ENCODE measurements at places on chromosomes 11 and 22.

- no peak for DNase-seq
These were observed 70.4 kb downstream of the FBXO7 start for GRCh38 chr22:32544953-32545558.

- DNase-seq, result no peak
These were observed 49.7 kb upstream of the PRODH start for GRCh38 chr22:18985780-18986179.

GRCh38 chr22:22578702-22579424, 19.8 kb upstream of the PRAME start:
- DNase-seq, result no peak

- DNase-seq, result no peak
These were observed 5.4 kb downstream of the SMCO4 start for GRCh38 chr11:93537767-93538261.

- DNase-seq, result no peak
These were observed 17.7 kb downstream of the OR8D1 start for GRCh38 chr11:124296016-124296415.

GRCh38 chr22:23548501-23549197, 31.4 kb downstream of the IGLL1 start:
- DNase-seq, result no peak

DNA sequence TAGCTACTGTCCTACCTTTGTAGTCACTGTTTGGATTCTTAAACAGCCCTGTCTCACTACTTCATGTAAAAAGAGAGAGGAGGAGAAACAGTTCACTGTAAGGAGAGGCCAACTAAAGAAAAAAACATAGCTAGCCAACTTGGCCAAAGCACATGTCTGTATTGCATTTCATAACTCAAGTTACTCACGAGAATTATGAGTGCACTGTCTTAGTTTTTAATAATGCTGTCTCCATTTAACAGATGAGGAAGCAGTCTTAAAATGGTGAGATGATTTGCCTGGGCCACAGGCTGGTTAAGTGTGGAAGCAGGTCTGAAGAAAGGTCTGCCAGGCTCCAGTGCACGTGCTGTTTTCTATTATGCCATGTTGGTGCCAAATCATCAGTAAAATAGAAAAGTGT, 104.5 kb downstream of the UVRAG start:
- no peak for DNase-seq

DNA sequence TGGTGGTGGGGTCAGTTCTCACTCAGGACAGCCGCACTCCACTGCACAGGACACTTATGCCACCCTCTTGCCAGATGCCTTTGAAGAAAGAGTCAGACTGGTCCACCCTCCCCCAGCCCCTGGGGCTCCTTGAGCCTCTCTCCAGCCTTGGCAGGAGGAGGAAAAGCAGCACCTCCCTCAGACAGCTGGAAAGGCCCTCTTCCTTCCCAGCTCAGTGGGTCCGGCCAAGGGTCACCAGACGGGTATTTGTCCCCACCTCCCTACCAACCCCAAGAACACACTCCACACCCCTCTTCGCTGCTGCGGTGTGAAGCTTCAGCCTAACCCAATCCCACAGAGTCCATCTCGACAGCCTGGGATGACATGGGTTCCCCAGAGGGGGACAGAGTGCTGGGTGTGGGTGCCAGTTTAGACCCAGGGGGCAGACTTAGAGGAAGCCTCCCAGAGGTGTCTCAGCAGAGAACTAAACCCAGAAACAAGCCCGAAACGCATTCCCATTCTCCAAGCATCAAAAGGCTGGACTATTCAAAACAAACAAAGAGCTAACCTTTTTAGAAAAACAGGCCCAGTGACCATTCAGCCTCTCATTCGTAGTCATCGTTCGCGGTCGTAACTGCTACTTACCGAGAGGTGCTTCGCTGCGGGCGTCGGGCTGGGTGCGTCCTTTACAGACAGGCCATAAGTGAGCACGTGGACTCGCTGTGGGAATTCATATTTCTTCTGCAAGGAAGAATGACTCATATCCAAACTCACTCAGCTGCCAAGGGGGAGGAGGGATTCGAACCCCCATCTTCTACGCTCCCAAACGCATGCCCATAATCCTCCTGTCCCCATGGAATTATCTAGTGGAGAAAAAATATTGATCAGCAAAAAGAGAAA, 57.5 kb upstream of the ANO1 start:
- no peak for DNase-seq

GRCh38 chr22:44130076-44130711, 50.5 kb upstream of the PARVG start:
- DNase-seq, result no peak

DNA sequence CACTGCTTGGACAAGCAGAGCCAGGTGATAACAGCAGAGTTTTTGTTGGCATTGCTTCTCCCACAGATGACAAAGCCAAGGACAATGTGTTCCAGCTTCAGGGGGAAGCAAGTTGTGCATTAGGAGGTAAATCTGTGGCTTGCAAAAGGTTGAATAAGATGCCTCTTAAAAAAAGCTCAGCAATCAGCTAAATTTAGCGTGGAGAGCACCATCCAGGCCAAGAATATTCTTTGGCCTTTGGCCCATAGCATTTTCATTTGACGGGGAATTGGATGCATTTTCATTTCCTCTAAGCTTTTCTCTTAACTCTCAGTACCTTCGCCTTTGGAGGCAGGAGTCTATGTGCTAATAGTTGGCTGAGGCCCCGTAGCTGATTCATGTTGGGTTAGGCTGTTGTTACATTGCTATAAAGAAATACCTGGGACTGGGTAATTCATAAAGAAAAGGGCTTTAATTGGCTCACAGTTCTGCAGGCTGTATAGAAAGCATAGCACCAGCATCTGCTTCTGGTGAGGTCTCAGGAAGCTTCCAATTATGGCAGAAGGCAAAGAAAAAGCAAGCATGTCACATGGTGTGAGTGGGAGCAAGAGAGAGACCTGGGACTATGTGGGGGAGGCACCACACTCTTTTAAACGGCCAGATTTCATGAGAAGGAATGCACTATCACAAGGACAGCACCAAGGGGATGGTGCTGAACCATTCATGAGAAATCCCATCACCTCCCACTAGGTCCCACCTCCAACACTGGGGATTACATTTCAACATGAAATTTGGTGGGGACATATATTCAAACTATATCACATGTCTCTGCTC, 350.1 kb upstream of the C11orf87 start:
- no peak for DNase-seq

- DNase-seq, result no peak
These were observed 1.8 kb upstream of the OR5B21 start for GRCh38 chr11:58509748-58510147.

GRCh38 chr22:44455963-44456358, 42.1 kb downstream of the RTL6 start:
- DNase-seq, result no peak

GRCh38 chr11:63551091-63551888, 11.9 kb downstream of the PLAAT2 start:
- DNase-seq, result no peak

DNA sequence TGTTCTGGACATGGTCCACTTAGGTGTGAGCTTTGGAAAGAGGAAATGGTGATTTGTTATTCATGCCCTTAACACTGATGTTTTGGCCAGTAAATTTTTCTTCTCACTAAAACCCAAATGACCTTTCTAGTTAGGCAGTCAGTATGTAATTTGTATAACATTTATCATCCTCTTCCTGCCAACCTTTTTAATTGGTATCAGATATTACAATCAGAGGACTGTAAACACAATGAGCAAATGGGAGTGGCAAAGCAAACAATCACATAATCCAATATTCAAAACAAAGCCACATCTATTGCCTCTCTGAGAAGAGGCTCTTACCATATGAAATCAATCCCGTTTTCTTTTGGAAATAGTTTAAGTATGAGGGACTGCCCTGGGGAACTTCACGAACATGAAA, 49.1 kb downstream of the BBOX1 start:
- DNase-seq, result no peak

DNA sequence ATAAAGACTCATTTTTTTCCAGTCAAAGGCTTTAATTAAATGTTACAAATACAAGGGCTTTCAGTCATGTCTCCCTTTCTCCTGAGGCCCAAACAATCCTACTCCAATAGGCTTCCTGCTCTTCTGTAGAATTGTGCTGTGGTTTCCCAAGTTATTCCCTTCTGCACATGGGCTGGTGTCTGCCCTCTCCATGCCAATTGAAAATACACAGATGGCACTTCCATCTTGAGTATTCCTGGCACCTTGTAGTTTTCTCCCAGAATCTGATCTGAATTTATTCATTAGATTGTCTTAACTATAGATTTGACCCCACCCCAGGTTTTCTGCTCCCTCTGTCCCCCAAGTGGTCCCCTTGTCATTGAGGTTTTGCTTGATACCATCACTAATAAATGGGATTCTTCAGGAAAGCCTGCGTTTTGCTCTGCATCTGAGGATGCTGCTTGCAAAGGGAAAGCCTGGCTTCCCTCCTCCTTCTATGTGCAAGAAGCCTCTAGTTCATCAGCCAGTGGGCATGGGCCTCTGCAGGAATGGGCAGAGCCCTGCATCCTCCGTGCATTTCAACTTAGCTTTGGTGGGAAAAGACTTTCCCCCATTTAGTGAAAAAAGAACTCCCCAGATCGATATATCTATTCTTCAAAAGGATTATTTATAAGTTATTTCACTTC, 926.7 kb downstream of the NTM start:
- no peak for DNase-seq

- DNase-seq, result no peak
These were observed 232.6 kb upstream of the MPPED2 start for GRCh38 chr11:30818721-30819120.

DNA sequence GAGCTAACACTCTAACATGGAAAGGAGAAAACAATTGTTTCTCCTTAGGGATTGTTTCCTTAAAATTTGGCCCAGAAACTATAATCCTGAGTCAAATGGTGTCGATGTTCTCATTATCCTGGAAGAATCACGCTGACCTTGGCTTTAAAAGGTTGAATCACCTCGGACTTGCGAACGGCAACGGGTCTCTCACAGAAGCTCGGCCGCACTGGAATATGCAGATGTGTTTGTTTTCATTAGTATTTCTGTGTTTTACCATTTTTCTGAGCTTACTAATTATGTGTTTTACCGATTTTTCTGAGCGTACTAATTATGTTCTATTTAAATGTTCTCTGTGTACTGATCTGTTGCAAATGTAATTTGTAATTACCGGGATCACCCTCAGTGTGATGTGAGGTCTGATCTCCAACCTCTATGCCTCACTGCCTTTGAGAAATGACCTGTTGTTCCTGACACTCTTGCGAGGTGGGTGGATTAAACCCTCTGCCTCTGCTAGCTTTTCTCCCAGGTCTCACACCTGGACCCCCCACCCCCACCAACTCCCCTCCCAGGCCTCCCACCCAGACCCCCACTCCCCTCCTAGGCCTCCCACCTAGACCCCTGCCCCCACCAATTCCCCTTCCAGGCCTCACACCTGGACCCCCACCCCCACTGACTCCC, 38.3 kb upstream of the BRSK2 start:
- no peak for DNase-seq

DNA sequence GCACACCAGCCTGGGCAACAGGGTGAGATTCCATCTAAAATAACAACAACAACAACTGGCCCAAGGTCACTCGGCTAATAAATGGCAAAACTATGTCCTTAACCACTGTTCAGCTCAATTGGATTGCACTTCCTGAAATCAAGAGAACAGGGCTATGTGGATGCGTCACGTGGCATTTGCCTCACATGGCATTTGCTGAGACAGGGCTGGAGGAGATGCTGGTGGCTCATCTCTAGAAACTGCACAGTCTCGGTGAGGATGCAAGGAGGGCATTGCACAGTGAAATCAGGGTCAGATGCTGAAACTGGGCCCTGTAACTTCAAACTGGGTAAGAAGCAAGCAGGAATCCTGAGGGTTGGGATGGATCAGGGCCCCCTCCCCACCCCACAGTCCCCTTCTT, 171.9 kb downstream of the BUD13 start:
- no peak for DNase-seq

DNA sequence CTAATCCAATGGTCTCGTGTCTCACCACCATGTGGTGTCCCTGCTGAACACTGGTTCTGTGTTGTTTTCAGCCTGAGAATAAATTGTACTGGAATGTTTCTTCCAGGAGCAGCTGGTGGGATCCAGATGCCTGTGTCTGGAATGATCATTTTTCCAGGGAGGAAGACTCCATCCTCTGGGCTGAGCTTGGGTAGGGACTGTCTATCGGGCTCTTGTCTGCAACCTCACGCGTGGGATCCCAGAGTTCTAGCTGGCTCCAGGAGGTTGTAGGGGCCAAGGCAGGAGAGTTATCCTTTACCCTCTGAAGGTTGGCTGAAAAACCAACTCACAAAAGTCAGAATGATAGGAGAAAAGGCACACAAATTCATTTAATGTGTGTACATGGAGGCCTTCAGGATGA, 144.1 kb upstream of the B3GAT1 start:
- DNase-seq, result no peak

DNA sequence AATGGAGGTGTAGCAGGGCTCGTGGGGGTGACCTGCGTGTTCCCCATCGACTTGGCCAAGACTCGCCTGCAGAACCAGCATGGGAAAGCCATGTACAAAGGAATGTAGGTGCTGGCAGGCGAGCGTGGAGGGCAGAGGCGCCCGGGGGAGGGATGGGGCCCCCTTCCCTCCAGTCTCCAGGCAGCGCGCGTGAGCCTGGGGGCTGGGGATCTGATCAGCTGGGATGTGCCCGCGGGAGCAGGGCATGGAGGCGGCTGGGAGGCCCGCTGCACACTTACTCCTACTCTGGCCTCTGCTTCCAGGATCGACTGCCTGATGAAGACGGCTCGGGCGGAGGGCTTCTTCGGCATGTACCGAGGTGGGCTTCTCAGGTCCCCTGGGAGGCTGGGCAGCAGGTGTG, 17.8 kb downstream of the SLC25A18 start:
- no peak for DNase-seq

- DNase-seq, result no peak
These were observed 31.3 kb upstream of the LRRC55 start for GRCh38 chr11:57150454-57150917.

DNA sequence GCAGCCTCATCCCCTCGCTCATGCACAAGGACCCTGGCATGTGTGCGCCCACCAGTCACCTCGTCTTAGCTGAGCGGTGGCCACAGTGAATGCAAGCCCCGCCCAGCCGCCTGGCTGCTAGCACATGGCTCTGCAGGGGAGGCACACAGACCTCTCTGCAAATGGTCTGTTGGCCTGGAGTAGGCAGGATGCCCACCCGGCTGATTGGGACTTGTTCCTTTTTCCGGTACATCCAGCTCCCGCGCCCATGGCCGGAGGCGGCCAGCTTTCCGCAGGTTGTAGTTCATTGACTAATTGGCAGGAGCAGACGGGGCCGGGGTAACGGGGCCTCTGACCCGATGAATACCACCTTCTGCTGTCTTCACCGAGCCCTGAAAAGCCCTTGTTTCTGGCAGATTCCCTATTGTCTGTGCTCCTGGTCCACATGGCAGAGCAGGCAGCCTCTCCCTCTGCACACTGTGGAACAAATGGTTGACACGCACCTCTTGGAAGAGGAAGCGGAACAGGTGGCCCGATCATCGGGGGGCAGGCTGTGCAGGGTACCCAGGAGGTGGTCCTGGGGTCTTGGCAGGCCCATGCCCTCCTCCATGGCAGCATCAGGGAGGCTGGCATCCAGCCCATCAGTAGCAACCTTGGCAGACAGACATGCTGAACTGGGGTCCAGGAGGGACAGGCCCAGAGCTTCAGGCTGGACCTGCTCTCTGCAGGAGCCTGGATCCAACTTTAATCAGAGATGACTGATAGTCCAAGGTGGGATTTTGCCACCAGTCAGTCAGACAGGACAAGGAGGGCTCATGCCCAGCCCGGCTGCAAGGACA, 1512.0 kb downstream of the BRD1 start:
- DNase-seq, result no peak
